ENCODE measurements at places on chromosomes 1 and 21. TPM values are rescaled to one million over a fixed set of nuclear protein-coding genes. Genes with fewer than 3 reads are reported as not detected.

- no peak for DNase-seq
These were observed 6.1 kb upstream of the NTPCR start for GRCh38 chr1:232944347-232944746.

The CD5L gene
- 0.38 TPM for total RNA-seq

The PCBP3 gene
- 5.8 TPM for total RNA-seq

- DNase-seq: peak; percentile 40
These were observed 239.8 kb upstream of the C1orf105 start for GRCh38 chr1:172180501-172181285.

The CLDN17 gene
- total RNA-seq: not detected

GRCh38 chr1:65792669-65793358, at the start of gene PDE4B:
Gene PDE4B, plus strand, starts transcription at chr1:65792895.
- peak; percentile 21 for DNase-seq

DNA sequence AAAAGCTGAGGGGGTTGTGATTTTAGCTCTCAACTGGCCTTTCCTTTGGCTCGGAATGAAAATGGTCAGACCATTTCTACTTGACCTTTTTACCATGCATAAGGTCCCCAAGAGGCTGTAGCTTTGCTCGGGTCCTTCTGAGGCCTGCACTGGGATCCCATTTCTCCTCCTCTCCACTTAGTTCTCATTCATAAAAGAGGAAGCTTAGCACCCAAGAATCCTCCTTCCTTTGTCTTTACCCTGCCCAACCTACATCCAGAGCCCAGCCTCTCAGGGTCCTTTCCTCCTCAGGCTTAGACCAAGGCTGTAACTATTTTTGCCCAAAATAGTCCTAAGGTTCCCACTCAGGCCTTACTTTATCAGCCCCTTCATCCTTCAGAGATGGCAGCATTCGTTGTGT, 6.0 kb upstream of the SLC27A3 start:
- no peak for DNase-seq

GRCh38 chr1:201820413-201820812, 8.5 kb upstream of the IPO9 start:
- DNase-seq: no peak

The DIRAS3 gene
- total RNA-seq: 12.3 TPM

- no peak for DNase-seq
These were observed 1.2 kb upstream of the DLGAP3 start for GRCh38 chr1:34930702-34931071.

DNA sequence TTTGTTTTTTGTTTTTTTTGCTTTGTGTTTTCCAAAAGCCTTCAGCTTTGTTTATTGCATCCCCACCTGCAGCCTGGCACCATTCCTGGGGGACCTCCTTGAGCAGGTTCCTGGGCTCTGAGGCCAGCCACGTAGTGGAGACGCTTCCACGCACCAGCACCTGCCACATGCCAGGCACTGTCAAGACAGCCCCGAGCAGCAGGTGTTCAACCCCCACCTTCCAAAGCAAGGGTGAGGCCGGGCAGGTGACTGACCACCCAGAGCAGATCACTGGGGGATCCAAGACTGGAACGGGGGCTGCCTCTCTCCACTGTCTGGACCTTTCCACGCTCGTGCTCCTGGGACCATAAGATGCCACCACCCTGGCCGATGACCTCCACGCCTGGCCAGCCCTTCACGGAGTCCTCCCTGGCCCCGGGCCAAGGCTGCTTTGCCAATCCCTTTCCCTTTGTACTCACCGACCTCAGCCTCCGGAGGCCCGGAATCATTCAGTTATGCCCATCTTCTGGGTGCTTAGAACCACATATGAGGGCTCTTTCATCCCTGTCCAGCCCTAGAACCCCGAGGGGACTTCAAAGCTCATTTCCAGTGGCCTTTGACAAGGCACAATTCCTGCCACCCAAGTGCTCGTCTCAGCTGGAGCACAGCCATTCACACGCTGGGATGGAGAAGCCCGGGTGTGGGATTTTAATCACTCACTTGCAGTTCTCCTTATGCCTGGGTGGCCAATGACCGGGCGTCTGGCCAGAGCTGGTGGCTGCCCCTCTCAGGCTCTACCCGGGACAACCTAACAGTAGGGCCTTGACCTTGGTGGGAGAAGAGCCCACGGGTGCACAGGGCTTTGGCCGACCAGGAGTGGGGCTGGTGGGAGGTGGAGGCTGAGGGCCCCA, 330.8 kb downstream of the NPHP4 start:
- DNase-seq: peak; percentile 41

DNA sequence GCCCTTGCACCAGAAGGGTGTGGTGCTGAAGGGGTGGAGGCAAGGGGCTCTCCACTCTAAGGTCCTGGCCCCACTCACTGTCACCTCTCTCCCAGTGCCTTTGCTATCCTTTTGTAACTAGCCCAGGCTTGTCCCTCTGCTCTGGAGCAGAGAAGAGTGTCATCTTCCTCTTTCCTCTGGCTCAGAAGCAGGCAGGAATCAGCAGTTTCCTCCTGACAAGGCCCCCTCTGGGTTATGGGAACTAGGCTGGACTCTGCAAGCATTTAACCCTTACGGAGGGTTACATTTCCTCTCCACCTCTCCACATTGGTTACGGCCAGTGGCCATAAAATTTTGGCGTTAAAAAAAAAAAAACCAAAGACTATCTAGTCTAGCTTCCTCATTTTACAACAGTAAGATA, 30.4 kb downstream of the PLXNA2 start:
- DNase-seq: no peak

Data from left cardiac atrium (tissue), 4 donors.